ENCODE measurements at places on chromosomes 3 and 15.

GRCh38 chr3:106176734-106177133, 307.9 kb upstream of the CBLB start:
- H3K36me3 ChIP-seq, result no peaks in the 10 kb centered on the region
- no peaks in the 10 kb centered on the region for H3K4me1 ChIP-seq
- no peaks in the 10 kb centered on the region for H3K27me3 ChIP-seq

- H3K36me3 ChIP-seq, result no peaks in the 10 kb centered on the region
- H3K27ac ChIP-seq, result no peak overlapping the region
- DNase-seq, result no peak
Observed at GRCh38 chr15:73750438-73750837, 2.7 kb downstream of the INSYN1 start.

DNA sequence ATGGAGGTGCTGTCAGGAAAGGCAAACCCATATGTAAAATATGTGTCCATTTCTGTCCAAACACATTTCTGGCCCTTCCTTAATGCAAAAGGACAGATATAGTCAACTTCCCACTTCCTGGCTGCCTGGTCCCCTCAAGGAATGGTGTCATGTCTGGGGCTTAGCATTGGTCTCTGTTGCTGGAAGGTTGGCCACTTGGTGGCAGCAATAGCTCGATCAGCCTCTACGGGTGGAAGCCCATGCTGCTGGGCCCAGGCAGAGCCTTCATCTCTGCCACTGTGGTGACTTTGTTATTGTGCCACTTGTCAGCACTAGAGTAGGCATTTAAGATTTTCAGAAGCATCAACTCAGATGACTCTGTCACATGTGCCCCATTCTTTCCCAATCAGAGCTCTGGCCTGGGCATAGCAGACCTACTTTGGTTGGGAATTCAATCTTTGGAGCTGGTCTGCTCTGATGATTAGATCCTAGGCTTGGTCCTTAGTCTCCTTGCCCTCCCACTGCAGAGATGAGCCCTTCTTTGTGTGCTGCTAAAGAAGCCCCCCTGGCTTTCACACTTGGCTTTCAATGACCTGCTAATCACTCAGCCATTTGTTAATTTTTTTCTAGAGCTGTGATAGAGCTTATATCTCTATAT, 51.0 kb upstream of the SPSB4 start:
- H3K4me3 ChIP-seq, result no peak overlapping the region
- peak; percentile 71 for DNase-seq
- H3K4me1 ChIP-seq, result no peaks in the 10 kb centered on the region

GRCh38 chr3:24264748-24265158, 229.9 kb downstream of the THRB start:
- H3K4me1 ChIP-seq, result peaks cover 6% of the 10 kb centered on the region
- no peaks in the 10 kb centered on the region for H3K27me3 ChIP-seq
- no peak overlapping the region for H3K4me3 ChIP-seq
- no peak for DNase-seq
- no peak overlapping the region for H3K27ac ChIP-seq

DNA sequence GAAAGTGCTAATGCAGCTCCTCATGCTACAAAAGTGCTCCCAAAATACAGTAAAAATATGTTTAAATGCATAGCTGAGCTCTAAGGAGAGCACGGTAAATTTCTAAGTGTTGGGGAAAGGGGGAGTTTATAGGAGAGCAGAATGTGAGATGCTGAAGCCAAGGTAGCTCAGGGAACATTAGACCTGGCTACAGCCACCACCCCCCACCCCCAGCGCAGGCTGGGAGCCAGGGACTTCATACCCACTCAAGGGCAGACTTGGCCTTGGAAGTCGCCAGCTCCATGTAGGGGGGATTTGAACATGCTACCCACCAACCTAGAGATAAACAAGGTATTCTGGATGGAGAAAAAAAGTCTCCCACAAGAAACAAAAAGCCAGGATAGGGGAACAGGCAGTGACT, 142.2 kb downstream of the MEGF11 start:
- no peak overlapping the region for H3K27ac ChIP-seq
- DNase-seq, result no peak
- H3K4me3 ChIP-seq, result no peak overlapping the region
- no peaks in the 10 kb centered on the region for H3K27me3 ChIP-seq

GRCh38 chr3:124351430-124352148, 359.7 kb upstream of the ROPN1 start:
- no peaks in the 10 kb centered on the region for H3K27me3 ChIP-seq
- no peak overlapping the region for H3K4me3 ChIP-seq
- H3K4me1 ChIP-seq, result no peaks in the 10 kb centered on the region
- peaks cover 6% of the 10 kb centered on the region for H3K36me3 ChIP-seq

GRCh38 chr15:88621789-88622604, 857 bp downstream of the AEN start:
- H3K36me3 ChIP-seq, result peaks cover 26% of the 10 kb centered on the region
- H3K27ac ChIP-seq, result peak overlapping the region; percentile 72
- DNase-seq, result peak; percentile 20

- no peaks in the 10 kb centered on the region for H3K36me3 ChIP-seq
- DNase-seq, result peak; percentile 76
- H3K4me1 ChIP-seq, result peaks cover 23% of the 10 kb centered on the region
- H3K27ac ChIP-seq, result peak overlapping the region; percentile 68
- no peak overlapping the region for H3K4me3 ChIP-seq
- no peaks in the 10 kb centered on the region for H3K27me3 ChIP-seq
Observed at GRCh38 chr3:3739330-3740060, 59.7 kb upstream of the LRRN1 start.

DNA sequence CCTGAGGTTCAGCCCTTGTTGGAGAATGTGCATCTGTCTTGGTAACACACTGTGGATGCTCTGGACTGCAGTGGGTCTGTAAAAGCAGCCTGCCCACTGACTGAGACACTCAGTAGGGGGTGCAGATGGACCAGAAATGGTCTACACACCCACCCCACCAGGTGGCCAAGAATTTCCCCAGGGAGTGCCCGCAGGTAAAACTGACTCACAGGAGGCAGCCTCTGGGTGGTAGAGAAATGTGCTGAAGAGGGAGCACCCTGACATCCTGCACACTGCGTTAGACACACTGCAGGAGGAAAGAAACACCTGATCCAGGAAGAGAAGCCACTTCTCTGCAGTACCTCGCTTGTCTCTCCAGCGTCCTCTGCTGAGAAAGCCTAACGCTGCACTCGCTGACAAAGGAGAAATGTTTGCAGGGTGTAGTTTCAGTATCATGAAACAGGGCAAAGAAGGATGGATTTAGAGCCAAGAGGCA, 109.5 kb upstream of the ABHD17C start:
- H3K27me3 ChIP-seq, result no peaks in the 10 kb centered on the region
- peaks cover 2% of the 10 kb centered on the region for H3K4me1 ChIP-seq
- H3K4me3 ChIP-seq, result no peak overlapping the region
- H3K36me3 ChIP-seq, result no peaks in the 10 kb centered on the region

DNA sequence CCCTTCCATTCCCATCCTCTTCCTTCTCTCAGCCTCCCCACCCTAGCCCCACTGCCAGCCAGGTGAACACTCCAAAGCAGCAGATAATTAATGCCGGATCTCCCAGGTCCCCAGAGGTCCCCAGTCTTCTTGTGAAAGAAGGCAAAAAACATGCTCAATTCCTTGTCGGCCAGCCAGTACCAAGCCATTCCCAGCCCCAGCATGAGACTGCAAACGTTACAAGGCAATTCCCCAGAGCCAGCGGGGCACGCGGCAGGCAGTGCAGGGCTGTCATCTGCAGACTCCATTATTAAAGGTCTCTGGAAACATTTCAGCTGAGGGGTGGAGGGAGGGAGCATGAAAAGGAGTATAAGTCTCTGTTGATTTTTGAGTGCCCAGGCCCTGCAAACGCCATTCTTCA, 117.8 kb downstream of the XXYLT1 start:
- no peak overlapping the region for H3K4me3 ChIP-seq
- DNase-seq, result no peak
- no peaks in the 10 kb centered on the region for H3K27me3 ChIP-seq
- no peak overlapping the region for H3K27ac ChIP-seq
- H3K36me3 ChIP-seq, result no peaks in the 10 kb centered on the region
- peaks cover 8% of the 10 kb centered on the region for H3K4me1 ChIP-seq

- no peak overlapping the region for H3K4me3 ChIP-seq
- H3K27ac ChIP-seq, result no peak overlapping the region
- DNase-seq, result no peak
- no peaks in the 10 kb centered on the region for H3K27me3 ChIP-seq
- no peaks in the 10 kb centered on the region for H3K36me3 ChIP-seq
- no peaks in the 10 kb centered on the region for H3K4me1 ChIP-seq
Observed at GRCh38 chr3:95905182-95905581, 909.2 kb upstream of the EPHA6 start.

DNA sequence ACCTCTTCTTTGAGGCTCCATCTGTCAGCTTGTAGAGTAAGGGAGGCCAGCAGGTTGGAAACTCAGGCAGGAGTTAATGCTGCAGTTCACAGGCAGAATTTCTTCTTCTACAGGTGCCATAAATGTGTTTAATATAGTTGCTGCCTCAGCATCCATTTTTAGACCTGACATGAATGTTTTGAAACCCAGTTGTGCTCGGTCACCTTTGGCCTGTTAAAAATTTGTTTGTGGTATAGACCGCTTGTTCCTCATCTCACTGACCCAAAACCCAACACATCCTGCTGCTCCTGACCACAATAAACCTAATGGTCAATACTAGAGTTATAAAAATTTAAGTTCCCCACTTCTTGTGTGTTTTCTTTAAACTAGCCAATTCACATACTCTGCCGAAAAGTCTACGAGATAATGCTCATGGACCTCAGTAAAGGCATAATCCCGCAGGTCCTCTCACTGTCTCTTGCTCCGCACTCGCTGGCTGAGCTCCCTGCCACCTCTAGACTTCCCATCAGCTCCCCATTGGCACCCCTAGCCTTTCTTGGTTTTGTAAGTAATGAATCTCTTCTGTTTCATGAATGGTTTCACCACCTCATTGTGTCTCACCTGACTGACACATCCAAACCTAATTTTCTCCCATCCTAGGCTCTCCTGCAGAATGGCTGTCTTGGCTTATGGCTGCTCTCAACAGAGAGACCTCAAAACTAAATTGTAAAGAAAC, 138.5 kb upstream of the STRIT1 start:
- no peaks in the 10 kb centered on the region for H3K4me1 ChIP-seq

GRCh38 chr3:53091011-53091410, 39.2 kb downstream of the RFT1 start:
- H3K4me3 ChIP-seq, result no peak overlapping the region
- peaks cover 3% of the 10 kb centered on the region for H3K36me3 ChIP-seq
- peak; percentile 40 for DNase-seq
- no peak overlapping the region for H3K27ac ChIP-seq
- no peaks in the 10 kb centered on the region for H3K27me3 ChIP-seq
- peaks cover 2% of the 10 kb centered on the region for H3K4me1 ChIP-seq

- H3K4me1 ChIP-seq, result no peaks in the 10 kb centered on the region
- H3K27me3 ChIP-seq, result no peaks in the 10 kb centered on the region
- no peak overlapping the region for H3K4me3 ChIP-seq
- H3K27ac ChIP-seq, result no peak overlapping the region
Observed at GRCh38 chr3:82186017-82186416, 424.6 kb upstream of the GBE1 start.

DNA sequence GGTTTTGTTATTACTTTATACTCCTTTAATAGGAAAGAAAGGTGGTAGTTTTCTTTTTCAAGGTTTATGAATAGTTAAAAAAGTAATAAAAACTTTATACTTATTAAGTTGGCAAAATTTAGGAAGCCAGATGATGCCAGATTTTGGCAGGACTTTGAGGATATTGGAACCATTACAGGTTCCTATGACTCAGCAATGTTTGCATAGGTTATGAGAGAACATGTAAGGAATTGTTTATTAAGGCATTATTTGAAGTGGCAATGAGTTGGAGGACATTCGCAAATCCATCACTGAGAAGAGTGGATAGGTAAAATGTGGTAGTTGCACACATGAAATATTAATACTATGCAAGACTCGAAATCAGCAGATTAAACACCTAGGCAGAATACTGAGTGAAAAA, 29.9 kb downstream of the CDAN1 start:
- no peak overlapping the region for H3K27ac ChIP-seq
- no peak overlapping the region for H3K4me3 ChIP-seq
- no peaks in the 10 kb centered on the region for H3K4me1 ChIP-seq
- H3K27me3 ChIP-seq, result no peaks in the 10 kb centered on the region

GRCh38 chr3:50480471-50480870, 23.0 kb downstream of the CACNA2D2 start:
- no peaks in the 10 kb centered on the region for H3K27me3 ChIP-seq
- H3K4me3 ChIP-seq, result no peak overlapping the region
- H3K36me3 ChIP-seq, result no peaks in the 10 kb centered on the region
- no peak for DNase-seq
- no peak overlapping the region for H3K27ac ChIP-seq

Measured in trophoblast cell (in vitro differentiated cells and primary cell).